Right lobe of liver (tissue), 6 donors: ENCODE measurements at places on chromosomes 11 and 22. TPM values are rescaled to one million over a fixed set of nuclear protein-coding genes. Genes with fewer than 3 reads are reported as not detected.

MICAL2 gene
- 50.7 TPM for total RNA-seq

GRCh38 chr11:74007691-74008372 lies 1.1 kb downstream of the UCP3 start:
- DNase-seq = no peak

GRCh38 chr11:118628031-118628430 lies 20.6 kb downstream of the PHLDB1 start:
- DNase-seq = no peak

- DNase-seq = no peak
These were observed 103.5 kb downstream of the KCNA4 start for GRCh38 chr11:29913352-29913751.

DNA sequence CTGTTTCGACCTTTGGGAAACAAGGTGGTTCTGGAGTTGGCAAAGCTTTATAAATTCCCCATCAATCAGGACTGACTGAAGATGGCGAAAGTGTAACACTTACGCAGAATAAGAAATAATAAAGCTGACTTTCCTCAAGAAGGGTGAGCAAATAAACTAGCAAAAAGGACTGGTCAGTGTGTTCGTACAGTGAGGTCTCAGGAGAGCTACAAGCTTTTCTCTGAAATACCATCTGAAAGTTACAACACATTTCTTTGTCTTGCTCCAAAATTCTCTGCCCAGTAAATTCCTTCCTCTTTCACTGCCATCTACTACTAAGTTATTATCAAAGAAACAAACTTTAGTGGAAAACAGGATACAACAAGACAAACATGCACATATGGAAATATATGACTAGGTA lies 13.4 kb downstream of the PITPNB start:
- DNase-seq = no peak

ATP5MG gene
- total RNA-seq = 92.6 TPM

MFNG gene
- total RNA-seq = 5.6 TPM

DNA sequence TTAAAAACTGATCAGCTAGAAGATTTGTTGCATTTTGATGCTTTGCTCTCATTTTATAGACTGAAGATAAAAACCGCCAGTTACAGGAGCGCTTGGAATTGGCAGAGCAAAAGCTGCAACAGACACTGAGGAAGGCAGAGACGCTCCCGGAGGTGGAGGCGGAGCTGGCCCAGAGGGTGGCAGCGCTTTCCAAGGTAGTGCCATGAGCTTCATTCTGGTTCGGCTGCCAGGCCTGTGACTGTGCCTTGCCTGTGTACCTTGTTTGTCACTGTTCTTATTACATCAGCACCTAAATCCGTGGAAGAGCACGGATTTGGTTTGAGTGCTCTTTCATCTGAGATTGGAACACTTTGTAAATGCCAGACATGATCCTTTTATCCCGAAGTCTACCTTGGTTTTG lies 61.4 kb downstream of the PPFIA1 start:
- DNase-seq = no peak

- DNase-seq = no peak
These were observed 432 bp upstream of the GP1BB start for GRCh38 chr22:19722982-19723231.

GRCh38 chr11:130720232-130721022 lies 195.9 kb downstream of the SNX19 start:
- no peak for DNase-seq

PGA3 gene
- total RNA-seq = 0.23 TPM

FAM118B gene
- total RNA-seq = 6.0 TPM

DNA sequence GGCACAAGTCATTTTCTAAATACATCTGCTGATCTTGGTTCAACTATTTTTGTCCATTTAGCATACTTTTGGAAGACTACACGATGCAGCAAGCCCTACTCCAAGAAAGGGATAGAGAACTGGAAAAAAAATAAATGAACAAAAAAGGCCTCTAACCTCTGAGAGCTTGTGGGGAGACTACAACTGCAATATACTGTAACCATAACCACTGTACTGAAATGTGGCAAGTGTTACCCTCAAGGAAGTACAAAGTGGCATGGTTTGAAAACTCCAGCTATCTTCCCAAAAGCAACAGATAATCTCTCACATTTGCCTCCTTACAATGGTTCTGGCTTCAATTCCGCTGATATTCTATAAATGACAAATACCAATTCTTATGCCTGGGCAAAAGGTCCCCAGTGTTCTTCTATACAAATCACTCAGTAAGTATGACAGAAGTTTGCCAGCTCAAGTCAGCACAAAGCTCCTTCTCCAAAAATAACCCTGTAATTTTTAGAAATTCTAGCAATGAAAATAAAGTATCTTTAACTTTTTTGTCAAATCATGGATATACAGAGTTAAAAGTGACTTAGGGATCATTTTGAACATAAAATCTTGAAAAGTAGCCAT lies 22.9 kb downstream of the AMBRA1 start:
- no peak for DNase-seq

PNPLA3 gene
- total RNA-seq = 58.3 TPM

SPON1 gene
- total RNA-seq = 0.51 TPM

ISX gene
- total RNA-seq = not detected

- peak; percentile 87 for DNase-seq
These were observed 711 bp downstream of the FDX1 start for GRCh38 chr11:110430267-110431050.

FADS2 gene
- 4.6 TPM for total RNA-seq

TRIM64C gene
- total RNA-seq = not detected

GRCh38 chr22:49177666-49178065 lies 650.0 kb downstream of the BRD1 start:
- DNase-seq = no peak

DNA sequence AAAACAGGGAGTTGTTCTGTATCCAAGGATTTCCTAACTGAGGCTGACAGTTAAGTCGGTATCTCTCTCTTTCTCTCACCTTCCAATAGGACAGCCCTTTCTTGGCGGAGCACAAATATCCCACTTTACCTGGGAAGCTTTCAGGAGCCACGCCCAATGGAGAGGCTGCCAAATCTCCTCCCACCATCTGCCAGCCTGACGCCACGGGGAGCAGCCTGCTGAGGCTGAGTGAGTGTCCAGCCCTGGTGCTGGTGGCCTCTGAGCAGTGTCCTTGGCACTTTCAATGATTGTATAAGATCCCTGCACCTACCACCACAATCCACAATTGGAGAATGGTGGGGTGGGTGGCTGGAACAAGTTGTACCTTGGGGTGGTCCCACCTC lies 33.7 kb downstream of the CYB5R2 start:
- DNase-seq = peak; percentile 42

AMBRA1 gene
- total RNA-seq = 15.5 TPM

- peak; percentile 49 for DNase-seq
These were observed 2.2 kb downstream of the TNNT3 start for GRCh38 chr11:1921574-1922141.

DNA sequence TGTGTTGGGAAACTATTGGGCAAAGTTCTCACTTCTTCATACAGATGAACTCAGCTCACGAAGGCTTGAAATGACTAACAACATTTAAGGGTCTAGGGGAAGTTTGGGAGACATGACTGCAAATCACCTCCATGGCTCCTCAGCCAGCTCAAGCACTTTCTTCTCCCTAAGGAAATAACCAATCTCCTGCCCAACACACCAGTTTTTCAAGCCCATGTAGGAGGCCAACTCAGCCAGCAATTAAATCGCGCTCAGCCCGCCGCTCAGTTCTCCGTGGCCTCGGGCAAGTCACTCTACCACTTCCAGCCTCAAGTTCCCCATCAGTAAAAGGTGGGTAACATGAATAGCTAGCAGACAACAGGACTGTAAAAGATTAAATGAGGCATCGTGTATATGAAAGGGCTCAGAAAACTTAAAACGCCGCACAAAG lies 796 bp downstream of the POLDIP3 start:
- DNase-seq = no peak

DNA sequence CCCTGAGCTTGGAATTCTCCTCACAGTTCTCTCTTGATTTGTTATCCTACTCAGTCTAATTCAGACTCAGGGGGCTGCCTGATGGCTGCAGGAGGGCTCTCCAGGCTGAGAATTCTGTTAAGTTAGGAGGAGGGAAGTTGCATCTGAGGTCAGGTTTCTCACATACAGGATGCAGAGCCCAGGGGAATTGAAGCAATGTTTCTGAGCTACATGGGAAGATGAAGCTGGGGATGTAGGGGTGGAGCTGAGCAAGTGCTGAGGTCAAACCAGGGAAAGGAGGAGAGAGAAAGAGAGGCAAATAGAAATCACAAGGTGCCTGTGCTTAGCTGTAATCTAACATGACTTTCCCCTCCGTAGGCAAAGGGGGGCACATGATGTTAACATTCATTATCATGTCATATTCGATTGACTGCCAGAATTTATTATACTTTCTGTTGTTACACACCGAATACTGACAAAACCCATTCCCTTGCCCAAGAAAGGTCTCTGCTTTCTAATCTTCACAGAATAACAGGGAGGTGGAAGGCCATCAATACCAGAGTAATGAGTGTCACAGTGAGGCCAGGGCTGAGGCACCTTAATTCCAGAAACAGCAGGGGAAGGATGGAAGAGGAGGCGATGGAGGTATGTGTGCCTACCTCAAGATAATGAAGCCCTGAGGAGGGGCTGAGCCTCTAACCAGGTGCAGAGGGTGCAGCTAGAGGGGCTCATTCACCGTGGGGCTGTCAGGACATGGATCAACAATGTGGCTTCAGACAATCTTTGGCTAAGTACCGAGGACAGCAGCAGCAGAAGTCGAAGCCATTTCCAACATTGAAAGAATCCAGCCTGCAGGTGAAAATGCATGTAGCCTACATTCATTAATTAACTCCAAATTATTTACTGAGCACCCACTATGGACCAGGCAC lies 205.4 kb upstream of the SNX19 start:
- DNase-seq = no peak
